ENCODE measurements at places on chromosomes 2 and 18.

DNA sequence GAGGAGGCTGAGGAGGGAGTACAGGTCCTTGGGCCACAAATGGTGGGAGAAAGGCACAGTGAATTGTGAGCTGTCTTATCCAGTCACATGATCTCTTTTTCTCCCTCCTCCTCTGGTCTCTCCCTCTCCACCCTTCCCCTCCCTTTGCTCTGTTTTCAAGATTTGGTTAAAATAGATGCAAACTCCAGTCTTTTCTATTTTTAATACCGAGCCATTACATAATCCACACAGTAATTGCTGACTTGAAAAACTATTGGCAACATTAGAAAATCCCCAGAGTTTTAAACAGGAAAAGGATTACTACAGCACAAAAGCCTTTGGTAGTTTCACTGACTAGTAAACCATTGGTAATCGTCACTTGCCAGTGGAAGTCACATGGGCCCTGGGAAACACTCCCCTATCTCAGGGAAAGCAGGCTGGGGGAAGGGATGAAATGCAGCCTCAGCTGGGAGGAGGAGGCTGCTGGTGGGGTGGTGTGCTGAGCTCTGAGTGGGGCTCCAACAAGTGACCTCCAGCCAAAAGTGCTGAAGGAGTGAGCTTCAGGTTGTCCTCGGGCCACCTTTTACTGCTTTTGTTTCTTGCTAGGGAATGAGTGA is 57.4 kb upstream of the PCBP1 start:
- no peak for DNase-seq

DNA sequence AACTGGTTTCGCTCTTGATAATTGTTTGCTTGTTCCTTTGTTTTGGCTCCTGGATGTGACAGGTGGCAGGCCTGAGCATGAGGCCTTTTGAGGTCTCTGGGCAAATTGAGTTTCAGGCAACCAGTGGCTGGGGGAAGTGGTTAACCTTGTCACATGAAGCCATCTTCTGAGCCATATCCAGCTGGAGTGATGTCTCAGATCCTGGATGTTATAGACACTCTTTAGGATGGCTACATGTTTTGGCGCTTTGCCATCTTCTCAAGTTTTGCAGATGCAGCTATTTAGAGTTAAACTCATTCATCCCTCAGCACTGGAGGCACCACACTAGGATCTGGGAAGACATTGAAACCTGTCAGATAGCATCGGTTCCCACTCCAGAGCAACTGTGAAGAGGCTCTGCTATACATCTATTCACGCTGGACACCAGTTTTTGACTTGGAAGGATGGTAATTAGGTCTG is 25.3 kb upstream of the TACR1 start:
- no peak for DNase-seq

DNA sequence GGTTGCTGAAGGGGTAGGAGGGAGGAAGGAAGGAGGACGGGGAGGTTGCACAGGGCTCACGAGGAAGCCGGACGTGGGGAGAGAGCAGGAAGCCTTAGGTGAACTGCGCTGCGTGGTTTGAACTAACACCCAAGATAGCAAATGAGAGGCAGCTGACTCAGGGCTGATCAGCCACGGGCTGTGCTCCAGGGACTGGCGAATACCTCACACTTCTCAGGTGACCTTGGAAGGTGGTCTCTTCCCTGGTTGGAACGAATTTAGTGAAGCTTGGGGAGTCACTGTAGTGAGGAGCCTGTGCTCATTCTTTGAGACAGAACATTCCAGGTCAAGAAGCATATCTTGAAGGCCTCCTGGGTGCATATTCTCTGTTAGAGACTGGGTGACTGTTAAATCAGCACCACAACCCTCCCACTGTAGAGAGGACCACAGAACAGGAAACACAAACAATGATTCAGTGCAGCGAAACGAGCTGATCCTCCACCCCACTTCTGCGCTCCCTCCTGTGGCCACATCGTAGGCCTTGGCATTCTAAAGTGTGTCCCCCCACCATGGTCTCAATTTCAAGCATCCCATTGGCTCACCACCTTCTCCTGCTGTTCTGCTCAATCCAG is 33.8 kb downstream of the TOGARAM2 start:
- DNase-seq, result peak; percentile 48

- DNase-seq, result no peak
These were observed 9.3 kb downstream of the L3MBTL4 start for GRCh38 chr18:6405237-6406074.

DNA sequence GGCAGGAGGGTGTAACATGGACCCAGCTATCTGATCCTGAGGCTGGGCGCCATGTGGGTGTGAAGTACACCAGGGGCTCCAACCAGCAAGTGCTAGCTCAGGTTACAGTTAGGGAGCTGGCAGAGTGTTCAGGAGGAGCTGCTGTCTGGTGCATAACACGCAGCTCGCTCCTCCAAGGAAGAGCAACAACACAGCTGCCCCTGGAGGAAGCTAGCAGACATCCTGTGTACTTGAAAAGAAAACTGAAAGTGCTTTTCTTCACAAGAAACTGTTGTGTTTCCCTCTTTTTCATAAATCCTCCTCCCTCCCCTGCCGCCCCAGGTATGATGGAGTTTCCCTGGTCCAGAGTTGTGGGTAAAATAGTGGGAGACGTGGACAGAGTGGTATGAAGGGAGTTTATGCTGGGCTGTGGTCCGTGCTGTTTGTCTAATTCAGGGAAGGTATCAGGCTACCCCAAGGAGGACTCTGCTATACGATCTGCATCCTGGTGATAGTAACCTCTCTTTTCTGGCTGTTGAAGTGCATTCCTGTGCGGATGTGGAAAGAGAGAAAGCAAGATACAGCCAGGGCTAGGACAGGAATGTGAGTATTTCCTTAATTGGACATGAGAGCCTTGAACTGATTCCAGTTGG is 6.1 kb upstream of the LBH start:
- no peak for DNase-seq

- DNase-seq, result no peak
These were observed 511 bp upstream of the ANKMY1 start for GRCh38 chr2:240558236-240558761.

DNA sequence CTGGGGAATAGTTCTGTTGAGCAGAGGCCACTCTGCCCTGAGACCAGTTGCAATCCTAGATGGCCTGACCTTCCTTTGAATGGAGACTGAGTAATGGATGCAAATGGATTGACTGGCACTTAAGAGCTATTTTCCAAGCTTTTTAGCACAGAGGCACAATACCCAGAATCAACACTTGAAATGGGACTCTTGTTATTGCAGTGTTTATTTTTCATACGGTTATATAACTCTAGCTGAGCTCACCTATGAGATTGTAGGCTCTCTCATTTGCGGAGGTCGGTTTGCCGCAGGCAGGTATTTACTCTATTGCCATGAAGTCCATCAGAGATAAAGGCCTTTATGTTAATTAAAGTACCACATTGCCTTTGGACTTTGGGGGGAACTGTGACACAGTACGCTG is 422.3 kb upstream of the CELF4 start:
- no peak for DNase-seq

DNA sequence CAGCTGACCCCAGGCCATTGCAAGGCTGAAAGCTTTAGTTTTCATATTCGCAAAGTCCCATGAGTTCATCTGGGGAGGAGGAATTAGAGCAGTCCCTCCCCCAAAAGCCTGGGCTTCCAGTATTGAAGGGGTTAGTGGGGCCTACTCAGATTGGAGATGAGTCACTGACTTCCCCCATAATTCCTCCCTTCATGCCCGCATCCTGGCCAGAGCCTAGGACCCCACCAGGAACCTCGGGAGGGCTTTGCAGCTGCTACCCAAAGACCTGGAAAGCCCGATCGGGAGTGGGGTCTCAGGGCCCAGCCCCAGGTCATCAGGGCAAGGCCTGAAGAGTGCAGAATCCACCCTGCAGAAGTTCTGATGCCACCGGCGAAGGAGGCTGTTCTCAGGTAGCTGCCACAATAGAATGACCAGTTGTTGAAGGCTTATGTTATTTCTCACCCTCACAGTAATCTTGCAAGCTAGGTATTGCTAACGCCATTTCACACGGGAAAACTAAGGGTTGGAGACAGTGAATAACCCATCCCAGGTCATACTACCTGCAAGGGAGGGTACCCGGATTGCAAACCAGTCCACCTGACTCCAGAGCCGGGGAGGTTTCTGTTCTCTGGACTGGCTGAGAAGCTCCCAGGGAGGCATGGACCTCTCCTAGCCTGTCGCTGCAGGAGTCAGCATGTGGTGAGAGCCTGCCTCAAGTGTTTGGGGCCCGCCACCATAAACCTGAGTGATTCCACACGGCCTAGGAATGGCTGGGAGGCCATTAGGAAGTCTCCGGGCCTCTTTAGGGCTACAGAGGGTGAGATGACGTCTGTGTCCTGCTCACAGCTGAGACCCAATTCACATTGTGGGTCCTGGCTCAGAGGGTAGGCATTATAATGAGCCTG is 5.8 kb upstream of the ARID5A start:
- DNase-seq, result no peak

- no peak for DNase-seq
These were observed 5.4 kb upstream of the IL1R1 start for GRCh38 chr2:102137138-102137537.

GRCh38 chr2:100733391-100734187 is 86.3 kb upstream of the NPAS2 start:
- DNase-seq, result no peak

- DNase-seq, result no peak
These were observed 68.6 kb upstream of the RAPH1 start for GRCh38 chr2:203603456-203604389.

- DNase-seq, result no peak
These were observed 54.7 kb downstream of the DTNB start for GRCh38 chr2:25618676-25619075.

GRCh38 chr18:79955302-79956075 is 4.0 kb upstream of the SLC66A2 start:
- DNase-seq, result no peak

DNA sequence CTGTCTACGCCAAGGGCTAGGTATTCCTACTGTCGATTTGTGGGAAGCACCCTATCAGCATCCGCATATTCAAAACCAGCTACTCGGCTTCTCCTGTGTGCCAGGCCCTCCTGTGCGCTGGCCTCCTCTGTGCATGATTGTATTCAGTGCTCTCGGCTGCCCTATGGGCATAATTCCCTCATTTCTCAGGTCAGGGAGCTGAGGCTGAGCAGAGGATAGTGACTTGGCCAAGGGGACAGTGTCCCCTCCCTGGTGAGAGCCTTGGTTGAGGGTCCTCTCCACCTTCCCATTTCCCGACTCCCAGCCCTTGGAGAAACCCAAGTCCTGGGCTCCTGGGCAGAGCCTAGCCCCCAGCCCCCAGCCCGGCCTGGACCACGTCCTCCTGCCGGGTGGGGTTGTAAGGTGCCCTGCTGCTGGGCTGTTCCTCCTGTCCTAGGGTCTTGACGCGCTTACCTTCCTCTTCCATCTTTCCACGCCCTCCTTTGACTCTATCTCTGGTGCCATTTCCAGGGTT is 6.3 kb upstream of the HS6ST1 start:
- DNase-seq, result no peak

DNA sequence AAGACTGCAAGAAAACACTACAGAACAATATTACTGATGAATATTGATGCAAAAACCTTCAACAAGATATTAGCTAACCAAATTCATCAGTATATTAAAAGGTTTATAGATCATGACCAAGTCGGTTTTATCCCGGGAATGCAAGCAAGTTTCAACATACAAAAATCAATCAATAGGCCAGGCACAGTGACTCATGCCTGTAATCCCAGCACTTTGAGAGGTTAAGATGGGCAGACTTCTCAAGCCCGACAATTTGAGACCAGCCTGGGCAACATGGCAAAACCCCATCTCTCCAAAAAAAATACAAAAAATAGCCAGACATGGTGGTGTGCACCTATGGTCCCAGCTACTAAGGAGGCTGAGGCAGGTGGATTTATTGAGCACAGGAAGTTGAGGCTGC is 82.9 kb downstream of the FSIP2 start:
- DNase-seq, result no peak

DNA sequence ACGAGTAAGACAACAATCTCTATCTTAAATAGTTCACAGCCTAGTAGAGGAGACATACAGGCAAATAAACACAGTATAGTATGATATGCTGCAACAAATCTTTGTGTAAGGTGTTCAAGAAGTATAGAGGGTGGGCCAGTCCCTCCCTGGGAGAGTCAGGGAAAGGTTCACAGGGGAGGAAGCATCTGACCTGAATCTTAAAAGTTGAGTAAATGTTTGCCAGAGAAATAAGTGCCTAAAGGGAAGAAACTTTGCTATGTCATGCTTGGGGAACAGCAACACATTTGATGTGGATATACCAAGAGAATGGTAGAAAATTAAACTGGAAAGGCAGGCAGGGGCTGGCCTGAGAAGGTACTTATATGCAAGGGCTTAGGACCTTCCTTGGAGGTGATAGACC is 125.7 kb upstream of the CYP26B1 start:
- DNase-seq, result no peak

- DNase-seq, result no peak
These were observed 263.4 kb downstream of the NAPG start for GRCh38 chr18:10789180-10789579.

- no peak for DNase-seq
These were observed 37.8 kb downstream of the SLC14A2 start for GRCh38 chr18:45653090-45653489.

DNA sequence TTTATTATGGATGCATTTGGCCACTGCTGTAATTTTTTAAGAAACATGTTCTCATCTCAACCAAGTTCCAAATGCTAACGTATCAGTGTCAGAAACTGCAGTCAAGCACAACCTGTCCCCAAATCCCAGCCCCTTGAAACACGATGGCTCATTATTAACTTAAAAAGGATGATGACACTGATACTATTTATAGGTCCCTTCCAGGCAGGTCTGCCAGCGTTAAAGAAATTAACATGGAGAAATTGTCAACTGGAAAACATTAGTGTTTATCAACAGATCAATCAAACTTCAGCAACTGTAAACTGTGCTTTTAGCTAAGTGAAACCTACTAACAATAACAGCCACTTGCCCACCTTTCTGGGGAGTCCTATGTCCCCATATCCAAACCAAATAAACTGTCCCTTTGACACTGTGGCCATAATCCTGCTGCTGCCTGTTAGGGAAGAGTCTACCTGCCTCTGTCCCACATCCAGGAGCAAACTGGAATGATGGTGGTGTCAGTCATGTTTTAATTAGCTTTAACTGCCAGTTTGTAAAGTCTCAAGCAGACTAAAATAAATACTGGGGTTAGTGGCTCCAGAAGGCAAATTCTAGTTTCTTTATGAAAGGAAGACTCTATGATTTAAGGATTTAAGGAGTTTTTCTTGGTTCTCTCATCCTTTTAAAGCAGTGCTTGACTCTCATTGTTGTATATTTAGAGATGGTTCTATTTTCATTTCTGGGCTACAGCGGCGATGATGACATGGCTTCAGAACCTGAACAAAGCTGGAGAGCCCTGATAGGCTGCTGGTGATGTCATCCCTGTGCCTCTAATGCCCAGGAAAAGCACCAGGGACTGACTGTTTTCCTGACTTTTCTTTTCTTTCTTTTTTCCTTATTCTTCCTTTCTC is 583.6 kb upstream of the PIK3C3 start:
- no peak for DNase-seq

- DNase-seq, result no peak
These were observed 255.2 kb downstream of the LPIN1 start for GRCh38 chr2:12001621-12002020.

DNA sequence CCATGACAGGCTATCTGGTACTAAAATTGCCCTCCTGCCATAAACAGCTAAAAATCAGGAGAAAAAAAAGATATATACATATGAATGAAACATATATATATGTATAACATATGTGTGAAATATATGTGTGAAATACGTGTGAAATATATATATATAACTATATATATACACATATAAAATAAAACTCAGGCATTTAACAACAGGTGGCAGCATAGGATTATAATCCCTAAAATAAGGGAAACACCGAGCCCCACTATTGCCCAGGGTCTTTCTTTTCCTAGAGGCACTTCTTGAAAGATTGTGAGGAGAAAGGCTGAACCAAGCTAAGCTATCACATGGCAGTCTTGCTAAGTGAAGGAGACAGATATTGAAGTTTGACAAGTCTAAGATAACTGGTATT is 65.9 kb upstream of the CYTIP start:
- no peak for DNase-seq

Data from stimulated activated CD8-positive, alpha-beta memory T cell treated with anti-CD3 and anti-CD28 coated beads, Interleukin-4, amount 100 ng/mL, for 1 hour (primary cell).